ENCODE measurements at places on chromosomes 3 and 15. TPM values are rescaled to one million over a fixed set of nuclear protein-coding genes. Genes with fewer than 3 reads are reported as not detected.

DNA sequence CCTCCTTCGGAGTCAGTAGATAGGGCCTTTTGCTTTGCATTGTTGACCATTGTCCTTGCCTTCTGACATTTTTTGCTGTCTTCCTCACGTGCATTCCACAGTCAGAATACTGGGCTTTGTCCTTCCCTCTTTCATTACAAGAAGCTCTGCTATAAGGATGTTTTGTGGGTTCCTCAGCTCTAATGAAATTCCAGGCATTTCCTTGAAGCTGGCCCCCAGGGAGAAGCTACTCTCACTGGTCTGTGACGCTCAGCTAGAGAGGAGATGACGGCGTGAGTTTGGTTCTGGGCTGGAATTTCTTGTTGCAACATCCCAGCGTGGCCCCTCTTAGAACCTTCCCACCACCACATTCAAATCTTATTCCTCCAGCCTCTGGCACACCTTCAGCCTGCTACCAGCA is 210.2 kb downstream of the TJP1 start:
- DNase-seq, result no peak

GRK7 gene
- polyA plus RNA-seq, result not detected

IGF1R gene
- polyA plus RNA-seq, result 64.2 TPM

GALNT15 gene
- polyA plus RNA-seq, result 3.1 TPM

DNA sequence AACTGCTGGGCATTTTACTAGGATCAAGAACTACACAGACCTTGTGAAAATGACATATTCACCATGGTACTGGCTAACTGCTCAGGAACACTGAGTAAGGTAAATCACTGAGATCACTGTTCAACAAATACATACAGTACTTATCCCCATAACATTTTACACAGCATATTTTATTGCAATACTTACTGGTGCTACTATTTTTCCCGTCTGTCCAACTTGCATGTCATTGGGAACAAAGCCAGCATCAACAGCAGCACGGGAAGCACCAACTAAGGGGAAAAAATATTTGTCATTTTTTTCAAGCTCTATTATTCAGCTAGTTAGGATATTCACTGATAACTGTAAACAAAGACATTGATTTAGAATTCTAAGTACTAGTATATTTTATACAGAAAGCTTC is 37.0 kb downstream of the ETFA start:
- no peak for DNase-seq

CLDN1 gene
- polyA plus RNA-seq, result 58.3 TPM

Measured in renal cortex interstitium (tissue), 15 donors.